ENCODE measurements at places on chromosomes 4 and X.

DNA sequence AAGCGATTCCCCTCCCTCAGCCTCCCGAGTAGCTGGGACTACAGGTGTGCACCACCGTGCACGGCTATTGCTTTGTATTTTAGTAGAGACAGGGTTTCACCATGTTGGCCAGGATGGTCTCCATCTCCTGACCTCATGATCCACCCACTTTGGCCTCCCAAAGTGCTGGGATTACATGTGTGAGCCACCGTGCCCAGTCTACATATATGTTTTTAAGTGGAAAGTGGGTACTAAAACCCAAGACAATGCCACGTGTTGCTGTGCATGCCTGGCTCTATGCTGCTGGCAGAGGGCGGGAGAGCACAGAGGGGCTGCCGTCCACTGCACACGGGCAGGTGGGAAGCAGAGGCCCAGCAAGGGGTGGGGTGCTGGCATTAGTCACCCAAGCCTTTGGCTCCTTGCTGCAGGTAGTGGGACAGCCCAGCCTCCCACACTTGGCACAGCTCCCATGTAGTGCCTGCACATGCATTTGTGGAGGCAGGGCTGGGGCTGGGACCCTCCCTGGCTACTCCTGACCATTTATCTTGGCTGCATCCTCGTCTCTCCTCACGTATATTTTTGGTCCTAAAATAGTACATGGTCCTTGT is 3.5 kb downstream of the EMD start:
- no peak for DNase-seq

DNA sequence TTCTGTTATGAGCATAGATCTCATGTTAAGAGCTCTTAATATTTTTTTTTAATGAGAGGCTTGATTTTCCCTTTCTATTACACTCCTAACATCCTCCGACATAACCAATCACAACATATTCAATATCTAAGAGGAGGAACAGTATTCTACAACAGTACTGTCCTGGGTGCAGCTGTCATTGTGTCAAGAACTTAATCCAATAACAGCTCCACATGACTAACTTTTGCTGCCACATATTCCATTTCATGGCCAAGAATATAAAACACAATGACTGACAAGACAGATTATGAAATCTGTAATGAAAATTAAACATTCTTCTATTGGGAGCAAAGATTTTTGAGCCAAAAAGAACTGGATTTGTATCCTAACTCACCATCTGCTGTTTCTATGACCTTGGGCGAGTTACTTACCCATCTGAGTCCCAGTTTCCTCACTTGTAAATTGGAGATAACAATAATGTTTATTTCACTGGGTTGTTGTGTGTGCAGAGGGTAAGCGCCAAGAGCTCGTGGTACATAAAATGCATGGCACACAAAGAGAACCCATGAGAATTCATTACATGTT is 405.6 kb downstream of the SPRY1 start:
- no peak for DNase-seq

DNA sequence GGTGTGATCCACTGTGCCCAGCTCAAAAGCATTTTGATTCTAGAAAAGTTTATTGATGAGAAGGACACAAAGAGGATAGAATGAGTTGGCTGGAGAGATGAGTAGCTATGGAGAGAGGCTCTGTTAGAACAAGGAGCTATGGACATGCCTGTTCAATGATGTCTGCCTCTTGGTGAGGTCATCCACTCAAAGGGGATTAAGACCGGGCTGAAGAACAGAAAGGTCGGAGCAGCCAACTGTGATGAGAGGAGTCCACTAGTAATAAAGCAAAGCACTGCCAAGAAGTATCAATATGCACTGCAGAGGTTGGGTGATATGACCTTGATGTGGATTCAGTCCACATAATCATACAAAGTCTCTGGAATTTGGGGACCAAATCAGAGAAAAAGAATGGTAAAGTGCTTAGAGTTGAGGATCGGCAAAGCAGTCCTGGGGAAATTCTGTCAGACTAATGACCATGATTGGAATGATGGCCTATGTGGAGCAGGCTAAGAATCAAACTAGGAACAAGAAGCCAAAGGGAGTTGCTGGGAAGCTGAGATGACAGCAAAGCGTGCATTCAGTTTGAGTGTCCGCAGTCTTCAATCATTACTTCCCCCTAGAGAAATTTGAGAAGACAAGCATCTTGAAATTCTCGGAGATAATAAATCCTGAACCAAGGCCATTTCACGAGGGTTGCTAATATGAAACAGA is 55.7 kb upstream of the MMAA start:
- DNase-seq = no peak

GRCh38 chrX:120331116-120331515 is 19.9 kb upstream of the TMEM255A start:
- DNase-seq = no peak

- no peak for DNase-seq
Measured at GRCh38 chr4:185508181-185508580, 27.1 kb downstream of the PDLIM3 start.

DNA sequence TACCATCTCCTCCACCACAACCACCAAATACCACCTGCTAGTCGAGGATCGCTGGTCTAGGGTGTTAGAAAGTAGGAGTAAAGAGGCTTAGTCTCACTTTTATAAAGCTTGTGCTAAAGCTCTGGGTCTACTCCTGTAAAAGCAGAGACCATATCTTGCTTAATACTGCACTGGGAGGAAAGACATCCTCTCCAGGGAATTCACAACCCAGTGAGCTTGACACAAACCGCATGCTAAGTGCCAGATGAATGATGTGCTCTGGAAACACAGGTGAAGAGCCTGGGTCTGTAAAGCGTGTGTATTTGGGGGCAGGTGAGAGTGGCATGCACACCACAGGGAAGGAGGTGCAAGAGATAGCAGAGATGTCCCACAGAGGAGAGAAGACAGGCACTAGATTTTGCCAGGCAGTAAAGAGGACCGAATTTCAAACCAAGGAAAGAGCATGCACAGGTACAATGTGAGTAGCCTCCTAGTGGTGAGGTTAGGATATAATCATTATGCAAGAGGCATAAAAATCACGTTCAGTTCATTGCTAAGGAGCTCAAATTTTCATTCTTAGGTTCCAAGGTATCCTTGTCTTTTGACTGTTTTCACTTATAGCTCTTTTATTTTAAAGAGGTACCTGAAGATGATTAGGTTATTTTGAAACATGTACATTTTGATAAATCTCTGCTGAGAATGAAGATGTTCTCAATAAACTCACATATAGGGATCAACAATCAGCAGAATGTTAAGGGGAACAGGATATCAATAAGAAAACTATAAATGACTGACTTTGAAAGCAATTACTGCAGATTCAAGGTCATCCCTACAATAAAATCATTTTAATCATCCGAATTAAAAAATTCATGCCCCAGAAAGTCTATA is 20.7 kb downstream of the TAPT1 start:
- DNase-seq = no peak

DNA sequence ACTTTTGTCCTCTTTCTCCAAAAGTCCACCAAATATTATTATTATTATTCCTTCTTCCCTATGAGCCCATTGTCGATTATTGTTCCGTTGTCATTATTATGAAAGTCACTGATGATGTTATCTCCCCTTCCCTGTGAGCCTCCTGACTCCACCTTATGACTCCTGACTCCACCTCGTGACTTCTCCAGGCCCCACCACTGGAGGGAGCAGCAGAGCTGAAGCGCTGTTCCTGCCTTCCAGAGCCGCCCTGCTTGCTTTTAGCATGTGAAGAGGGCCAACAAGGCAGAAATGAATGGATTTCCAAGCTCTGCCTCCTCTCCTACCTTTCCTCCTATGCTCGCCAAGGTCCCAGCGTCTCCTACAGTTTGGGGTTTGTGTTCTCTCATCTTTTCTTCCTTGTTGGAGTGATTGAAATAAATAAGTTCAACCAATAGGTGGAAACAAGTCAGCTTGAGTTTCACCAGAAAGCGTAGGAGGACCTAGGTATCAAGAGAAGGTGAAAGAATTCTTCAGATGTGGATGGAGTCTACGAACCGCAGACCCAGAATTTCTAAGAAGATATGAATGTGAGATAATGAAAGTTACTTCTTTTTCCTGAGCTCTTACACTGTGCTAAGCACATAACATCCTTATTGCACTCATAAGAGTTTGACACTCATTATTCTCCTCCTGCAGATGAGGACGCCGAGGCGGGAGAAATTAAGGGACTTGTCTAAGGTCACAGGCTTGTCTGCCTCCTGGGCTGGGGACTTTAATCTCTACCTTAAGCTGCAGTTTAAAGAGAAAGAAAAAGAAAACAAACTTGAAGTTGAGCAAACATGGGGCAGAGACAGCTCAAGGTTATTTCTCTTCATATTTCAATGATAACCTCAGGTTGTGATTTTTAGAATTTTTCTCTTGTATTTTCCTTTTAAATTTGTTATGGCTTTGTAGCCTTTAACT is 26.1 kb downstream of the IGSF1 start:
- peak; percentile 36 for DNase-seq

- peak; percentile 77 for DNase-seq
Measured at GRCh38 chr4:3792813-3793212, 26.6 kb downstream of the ADRA2C start.

DNA sequence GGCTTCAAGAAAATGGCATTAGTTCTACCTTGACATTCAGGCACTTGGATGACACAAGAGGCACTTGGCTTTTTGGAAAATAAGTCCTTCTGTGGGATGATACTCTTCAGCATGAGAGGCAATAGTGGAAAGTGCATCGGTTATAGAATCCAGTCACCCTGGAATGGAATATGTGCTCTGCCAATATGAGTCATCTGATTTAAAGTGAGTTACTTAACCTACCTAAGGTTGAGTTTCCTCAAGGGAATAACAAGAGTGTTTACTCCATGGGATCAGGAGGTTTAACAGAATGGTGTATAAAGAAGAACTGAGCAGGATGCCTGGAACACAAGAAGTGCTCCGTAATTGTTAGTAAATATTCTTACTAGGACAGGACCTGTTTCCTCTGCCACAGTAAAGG is 10.7 kb downstream of the SLC39A8 start:
- DNase-seq = no peak

- no peak for DNase-seq
Measured at GRCh38 chr4:81828991-81829390, 357.3 kb upstream of the RASGEF1B start.

- no peak for DNase-seq
Measured at GRCh38 chr4:85929961-85930665, 429.7 kb downstream of the MAPK10 start.

DNA sequence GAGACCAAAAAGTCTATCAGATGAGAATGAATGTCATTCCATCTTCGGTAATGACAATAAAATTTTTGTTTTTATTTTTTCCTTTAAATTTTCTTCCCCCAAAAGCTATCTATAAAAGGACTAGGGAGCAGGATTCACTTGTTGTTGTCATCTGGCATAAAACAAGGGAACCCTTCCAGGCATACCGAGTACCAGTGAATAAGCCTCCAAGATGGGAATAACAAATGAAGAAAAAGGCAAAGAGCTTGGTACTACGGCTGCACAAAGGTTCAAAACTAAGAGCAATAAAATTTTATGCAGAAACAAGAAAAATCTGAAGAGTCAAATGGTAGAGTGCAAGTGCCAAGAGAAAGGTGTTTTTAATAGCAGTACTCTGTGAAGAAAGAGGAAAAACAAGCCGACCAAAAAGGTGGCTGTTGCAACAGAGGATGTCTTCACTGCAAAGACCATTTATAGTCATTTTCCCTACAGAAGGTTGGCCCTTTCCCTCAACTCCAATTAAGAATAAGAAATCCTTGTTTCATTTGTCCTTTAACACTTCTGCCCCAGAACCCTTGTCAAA is 25.8 kb downstream of the PPP3CA start:
- no peak for DNase-seq

DNA sequence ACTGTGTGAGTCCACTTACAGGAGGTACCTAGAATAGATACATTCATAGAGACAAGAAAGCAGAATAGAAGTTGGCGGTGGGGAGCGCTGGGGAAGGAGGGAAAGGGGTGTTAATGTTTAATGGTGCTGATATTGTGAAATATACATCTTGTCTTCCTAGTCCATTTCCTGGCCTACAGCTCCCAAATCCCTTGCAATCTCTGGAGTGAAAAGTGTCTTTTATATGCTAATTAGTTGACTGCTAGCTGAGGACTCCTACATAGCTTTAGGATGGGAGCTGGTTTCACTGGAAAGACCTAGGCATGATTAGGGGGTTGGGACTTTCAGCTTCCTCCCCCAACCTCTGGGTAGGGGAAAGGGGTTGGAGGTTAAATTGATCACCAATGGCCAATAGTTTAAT is 36.0 kb downstream of the FUNDC1 start:
- no peak for DNase-seq

DNA sequence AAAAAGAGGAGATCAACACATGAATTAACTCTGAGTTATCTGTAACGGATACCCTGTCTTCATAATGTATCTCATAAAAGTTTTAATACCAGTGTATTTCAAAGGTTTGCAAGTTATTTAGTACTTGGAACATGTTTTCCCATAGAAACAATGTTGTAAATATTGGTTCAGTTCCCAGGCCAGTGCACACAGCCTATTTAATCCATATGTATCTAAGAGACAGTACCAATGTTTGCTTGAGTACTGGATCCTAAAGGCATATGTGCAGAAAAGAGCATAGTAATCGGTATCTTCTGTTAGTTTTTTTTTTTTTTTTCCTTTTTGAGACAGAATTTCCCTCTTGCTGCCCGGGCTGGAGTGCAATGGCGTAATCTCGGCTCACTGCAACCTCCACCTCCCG is 46.1 kb downstream of the SLIT2 start:
- no peak for DNase-seq

- no peak for DNase-seq
Measured at GRCh38 chr4:109733728-109734127, 3.9 kb upstream of the PLA2G12A start.

DNA sequence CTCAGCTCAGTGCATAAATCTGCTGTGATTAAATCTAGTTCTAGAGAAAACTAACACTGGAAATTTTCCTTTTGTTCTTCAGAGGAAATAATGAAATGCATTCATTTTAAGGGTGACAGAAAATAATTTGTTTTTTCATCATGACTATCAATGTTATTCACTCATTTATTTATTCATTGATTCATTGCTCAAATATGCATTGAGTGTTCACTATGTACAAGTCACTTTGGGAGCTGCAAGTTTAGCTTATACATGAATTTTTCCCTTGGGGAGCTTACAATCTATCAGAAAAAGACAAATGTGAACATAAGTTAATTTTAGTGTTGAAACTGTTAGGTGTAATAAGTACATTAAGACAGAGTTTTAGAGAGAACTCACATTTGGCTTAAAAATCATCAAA is 897.8 kb downstream of the CENPC start:
- DNase-seq = no peak

DNA sequence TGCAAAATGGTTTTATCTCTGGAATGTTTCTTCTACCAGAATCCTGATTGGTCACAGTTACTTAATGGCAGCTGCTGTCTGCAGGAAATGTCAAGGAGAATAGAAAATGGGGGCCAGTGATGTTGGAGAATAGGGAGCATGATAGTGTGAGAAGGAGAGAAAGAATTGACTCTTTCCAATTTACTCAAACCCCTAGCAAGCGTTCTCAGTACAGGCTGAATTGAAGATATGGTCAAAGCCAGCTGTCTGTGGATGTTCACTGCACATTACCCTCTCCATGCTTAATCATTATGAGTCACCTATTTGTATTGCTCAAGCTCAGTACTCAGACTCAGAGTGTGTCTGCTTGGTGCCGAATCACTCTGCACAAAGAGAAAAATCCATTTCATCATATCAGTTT is 57.8 kb upstream of the FAM47B start:
- DNase-seq = no peak

Measured in glutamatergic neuron (in vitro differentiated cells).